ENCODE measurements at places on chromosomes 2 and 18.

GRCh38 chr2:5392658-5393057, 299.5 kb upstream of the SOX11 start:
- DNase-seq: no peak

- DNase-seq: no peak
Measured at GRCh38 chr2:225013425-225014365, 28.6 kb downstream of the DOCK10 start.

DNA sequence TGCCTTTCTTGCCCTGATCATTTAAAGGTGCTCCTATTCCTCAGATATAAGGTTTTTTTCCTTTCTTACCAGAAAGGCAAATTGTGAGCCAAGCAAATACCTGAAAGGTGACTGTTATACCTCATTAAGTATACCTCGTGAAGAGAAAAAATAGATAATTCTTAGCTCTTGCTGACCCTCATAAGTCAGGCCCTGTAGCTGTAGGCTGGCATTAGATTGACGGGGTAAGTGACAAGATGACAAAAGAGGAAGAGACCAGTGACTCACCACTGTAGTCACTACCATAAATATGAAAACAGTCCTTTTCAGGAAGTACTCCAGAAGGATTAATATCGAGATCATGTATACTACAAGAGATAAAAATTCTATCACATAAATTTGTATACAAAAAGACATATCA, 104.6 kb downstream of the PTPN4 start:
- no peak for DNase-seq

GRCh38 chr2:199940373-199940772, 14.9 kb downstream of the TYW5 start:
- DNase-seq: no peak

GRCh38 chr2:208489687-208490086, 83.1 kb downstream of the PTH2R start:
- no peak for DNase-seq

DNA sequence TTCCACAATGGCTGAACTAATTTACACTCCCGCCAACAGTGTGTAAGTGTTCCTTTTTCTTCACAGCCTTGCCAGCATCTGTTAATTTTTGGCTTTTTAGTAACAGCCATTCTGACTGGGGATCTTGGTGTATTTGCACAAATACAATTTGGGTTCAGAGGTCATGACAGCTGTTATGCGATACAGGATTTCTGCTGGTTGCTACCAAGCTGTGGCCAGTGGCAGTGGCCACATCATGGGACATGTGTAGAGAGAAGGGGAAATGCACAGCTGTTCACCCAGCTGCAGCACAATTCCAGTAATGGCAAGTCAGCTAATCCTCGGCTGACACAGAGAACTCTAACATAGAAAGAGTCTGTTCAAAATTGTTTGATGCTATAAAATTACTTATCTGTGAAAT, 21.0 kb upstream of the SELENOI start:
- DNase-seq: no peak

DNA sequence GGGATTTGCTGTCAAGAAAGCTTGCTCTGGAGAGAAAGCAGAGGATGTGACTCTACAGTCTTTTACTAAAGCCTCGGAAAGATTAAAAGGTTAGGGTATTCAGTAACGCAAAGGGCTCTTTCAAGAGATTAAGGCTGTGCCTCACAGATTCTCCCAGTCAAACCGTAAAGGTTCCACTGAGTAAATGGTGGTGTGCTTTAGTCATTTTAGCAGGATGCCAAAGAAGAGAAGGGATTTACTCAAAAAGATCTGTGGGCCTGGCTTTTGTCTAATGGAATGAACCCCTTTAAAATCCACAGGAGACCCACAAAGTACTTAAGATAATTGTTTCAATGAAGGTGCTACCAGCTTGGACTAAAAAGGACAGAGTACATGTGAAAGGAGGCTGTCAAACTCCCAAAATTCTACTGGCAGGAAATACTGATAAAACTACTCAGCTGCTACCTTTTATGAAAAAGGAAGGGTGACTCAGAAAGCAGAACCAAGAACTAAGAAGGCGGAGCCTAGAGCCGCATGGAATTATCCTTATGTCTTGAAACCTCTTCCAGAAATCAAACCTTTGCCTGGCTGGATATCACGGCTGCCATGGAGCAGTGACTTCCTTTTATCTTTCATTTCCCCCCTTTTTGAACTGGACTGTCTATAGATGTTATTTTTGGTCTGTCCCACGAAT, 670.2 kb upstream of the ZEB2 start:
- no peak for DNase-seq
